ENCODE measurements at places on chromosomes 5 and 9.

GRCh38 chr5:78568212-78568611 is 80.4 kb downstream of the LHFPL2 start:
- DNase-seq: no peak

GRCh38 chr5:1594357-1595106 is 70.8 kb upstream of the LPCAT1 start:
- peak; percentile 37 for DNase-seq

GRCh38 chr5:160649304-160649703 is 202.7 kb downstream of the ATP10B start:
- no peak for DNase-seq

DNA sequence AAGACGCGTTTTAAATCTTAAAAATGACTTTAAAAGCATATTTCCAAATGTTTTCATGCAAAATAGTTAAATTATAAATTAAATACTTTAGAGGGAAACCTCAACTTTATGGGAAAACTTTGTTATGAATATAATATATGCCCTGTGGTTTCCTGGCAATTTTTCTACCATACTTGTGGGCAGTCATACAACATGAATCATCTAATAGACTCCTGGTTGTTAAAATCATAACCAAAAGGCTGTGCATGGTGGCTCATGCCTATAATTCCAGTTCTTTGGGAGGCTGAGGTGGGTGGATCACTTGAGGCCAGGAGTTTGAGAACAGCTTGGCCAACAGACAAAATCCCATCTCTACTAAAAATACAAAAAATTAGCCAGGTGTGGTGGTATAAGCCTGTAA is 18.2 kb downstream of the ATP10B start:
- no peak for DNase-seq

DNA sequence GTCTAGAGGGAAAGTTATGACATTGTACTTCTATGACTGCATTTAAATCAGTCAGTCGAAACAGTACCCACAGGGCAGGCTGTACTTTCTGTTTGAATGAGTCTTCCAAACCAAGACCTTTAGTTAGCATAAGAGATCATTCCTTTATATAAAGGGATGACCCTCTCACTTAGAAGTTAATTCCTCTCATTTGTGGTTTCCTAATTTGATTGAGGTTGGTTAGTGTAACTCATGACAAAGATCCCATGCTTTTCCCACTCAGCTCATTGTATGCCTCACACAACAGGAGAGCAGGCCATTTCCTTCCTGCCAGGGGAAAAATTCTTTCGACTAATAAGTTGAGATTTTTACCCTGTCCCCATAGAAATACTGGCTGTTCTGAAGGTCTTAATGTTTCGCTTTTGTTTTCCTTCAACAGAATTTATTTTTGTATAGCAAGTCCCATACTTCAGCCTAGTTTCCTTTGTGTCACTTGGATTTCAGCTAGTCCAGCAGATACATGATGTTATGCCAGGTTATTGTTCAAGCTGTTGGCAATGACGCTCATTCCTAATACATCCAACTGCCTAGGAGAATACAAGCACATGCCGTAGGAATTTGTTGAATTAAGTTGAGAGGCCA is 500.7 kb downstream of the SPATA31D1 start:
- no peak for DNase-seq

GRCh38 chr5:60293518-60293917 is 400.0 kb upstream of the PDE4D start:
- DNase-seq: no peak

- DNase-seq: no peak
These were observed 2205.1 kb upstream of the C9orf72 start for GRCh38 chr9:29778281-29778849.

DNA sequence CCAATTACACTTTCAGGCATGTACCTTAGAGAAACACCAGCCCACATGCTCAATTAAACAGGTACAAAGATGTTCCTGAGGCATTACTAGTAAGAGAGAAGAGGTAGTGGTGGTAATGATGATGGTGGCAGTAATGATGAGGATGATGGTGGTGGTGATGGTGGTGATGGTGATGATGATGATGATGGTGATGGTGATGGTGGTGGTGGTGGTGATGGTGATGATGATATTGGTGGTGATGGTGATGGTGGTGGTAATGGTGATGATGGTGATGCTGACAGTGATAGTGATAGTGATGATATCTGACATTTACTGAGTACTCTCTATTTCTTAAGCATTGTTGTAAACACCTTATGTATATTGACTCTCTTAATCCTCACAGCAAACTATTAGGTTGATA is 318.4 kb downstream of the NSG2 start:
- no peak for DNase-seq

- peak; percentile 65 for DNase-seq
These were observed 10.3 kb upstream of the CD180 start for GRCh38 chr5:67206929-67207328.

DNA sequence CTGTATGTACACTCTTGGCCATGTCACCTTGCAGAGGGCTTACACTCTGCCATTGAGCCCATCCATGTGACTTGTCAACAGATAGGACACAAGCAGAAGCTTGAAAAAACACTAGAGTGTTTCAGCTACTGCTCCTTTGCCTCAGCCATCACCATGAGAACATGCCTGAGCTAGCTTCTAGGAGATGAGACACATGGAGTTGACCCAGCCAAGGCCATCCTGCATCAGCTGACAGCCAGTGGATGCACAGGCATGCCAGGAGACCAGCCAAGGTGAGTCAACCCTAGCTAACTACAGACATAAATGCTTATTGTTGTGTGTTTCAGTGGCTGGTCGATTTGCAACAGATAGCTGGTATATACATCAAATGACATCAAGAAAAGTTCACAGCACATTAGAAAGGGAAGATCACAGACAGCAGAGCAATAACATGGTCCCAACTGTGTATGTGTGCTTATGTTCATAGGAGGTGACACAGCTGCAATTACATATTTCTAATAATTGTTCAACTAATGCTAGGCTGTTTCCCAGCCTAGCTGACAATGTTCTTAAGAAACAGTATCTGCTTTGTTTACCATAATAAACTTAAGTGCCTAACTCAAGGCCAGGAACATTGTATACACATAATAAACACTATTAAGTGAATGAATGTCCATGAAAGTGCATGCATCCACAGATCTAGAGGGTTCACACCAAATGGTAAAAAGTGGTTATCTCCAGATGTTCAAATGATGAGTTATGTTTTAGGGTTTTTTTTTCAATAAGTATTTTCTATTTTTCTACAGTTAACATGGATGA is 105.7 kb downstream of the SPOCK1 start:
- no peak for DNase-seq

GRCh38 chr5:143115381-143115780 is 288.1 kb downstream of the NR3C1 start:
- DNase-seq: no peak

DNA sequence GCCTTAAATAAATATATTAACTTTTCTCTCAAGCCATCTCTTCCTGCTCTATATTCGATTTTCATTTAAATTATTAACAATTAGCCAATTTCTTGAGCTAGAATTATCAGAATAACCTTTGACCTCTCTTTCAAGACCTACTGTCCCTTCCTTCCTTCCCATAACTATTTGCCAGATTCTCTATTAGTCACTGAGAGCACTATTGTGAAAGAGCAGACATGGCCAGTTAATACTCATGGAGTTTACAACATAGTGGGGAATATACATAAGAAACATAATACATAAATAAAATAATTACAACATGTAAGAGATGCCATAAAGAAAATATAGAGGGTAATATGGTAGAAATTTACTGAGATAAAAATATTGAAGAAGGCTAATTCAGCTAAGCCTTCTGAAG is 72.1 kb upstream of the CHD1 start:
- no peak for DNase-seq

- DNase-seq: no peak
These were observed 161.4 kb downstream of the SLIT3 start for GRCh38 chr5:169139480-169140050.

DNA sequence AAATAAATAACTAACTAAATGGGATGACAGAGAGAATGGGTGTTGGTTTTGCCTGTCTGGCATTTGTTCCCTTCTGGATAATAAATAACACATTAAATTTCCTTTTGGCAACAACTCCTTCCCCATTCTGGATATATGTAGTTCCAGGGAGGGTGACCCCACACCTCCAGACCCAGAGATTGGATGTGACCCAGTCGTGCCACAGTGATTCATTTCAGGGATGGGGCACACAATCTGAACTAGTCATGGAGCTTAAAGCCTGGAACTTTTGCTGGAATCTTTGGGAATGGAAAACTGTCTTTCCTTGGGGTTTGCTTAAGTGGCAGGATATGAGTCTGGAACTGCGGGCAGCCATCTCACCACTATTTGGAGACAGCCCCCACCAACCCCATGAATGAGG is 11.3 kb downstream of the KLF9 start:
- DNase-seq: no peak

DNA sequence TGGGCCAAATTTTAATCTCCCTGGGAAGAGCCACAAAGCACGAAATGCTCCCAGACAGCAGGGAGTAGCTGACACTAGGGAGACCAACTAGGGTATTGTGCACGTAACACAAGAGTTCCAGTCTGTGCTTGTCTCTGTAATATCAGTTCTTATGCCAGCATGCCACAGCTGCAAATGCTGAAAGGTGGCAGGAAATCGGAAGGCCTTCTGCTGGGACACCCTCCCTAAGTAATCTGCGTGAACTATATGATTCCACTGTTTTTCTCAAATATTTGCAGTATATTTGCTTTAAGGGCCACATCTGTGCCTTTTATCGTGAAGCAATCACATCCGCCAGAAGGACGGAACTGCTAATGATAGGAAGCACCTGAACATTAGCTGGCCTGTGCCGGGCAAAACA is 12.6 kb downstream of the VLDLR start:
- DNase-seq: no peak

All from T-helper 1 cell (primary cell).